ENCODE measurements at places on chromosomes 11 and 22. TPM values are rescaled to one million over a fixed set of nuclear protein-coding genes. Genes with fewer than 3 reads are reported as not detected.
A peak's percentile ranks its signal among the peaks of the same experiment; 100 is the strongest.

GRCh38 chr11:67636962-67637361 is 2.6 kb downstream of the TBX10 start:
- no peak overlapping the region for H3K27ac ChIP-seq
- no peaks in the 10 kb centered on the region for H3K36me3 ChIP-seq
- H3K27me3 ChIP-seq: no peaks in the 10 kb centered on the region
- H3K4me3 ChIP-seq: no peak overlapping the region
- DNase-seq: no peak
- H3K4me1 ChIP-seq: no peaks in the 10 kb centered on the region

DNA sequence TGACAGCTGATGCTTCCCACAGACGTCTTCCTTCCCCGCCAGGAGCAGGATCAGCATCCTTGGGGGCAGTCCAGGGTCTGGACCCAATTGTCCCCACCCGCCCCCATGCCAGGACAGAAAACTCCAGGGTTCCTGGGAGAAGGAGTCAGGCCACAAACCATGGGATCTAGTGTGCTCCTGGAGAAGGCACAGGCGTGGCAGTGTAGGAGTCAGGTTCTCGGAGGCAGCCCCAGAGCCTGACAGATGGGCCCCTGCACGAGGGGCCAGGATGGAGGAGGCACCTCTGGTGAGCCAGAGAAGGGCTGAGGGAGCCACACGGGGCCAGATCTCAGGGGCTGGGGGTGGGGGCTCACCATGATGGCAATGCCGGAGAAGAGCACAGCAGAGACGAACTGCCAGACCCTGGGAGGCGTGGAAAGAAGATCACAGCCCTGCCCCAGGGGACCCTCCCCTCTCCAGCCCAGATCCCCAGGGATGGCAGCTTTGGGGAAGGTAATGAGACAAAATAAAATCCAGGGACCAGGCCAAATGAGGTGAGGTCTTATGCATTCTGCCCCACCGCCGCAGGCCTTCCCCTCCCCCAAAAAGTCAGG is 13.6 kb downstream of the TP53I11 start:
- no peak overlapping the region for H3K27ac ChIP-seq
- no peaks in the 10 kb centered on the region for H3K4me1 ChIP-seq
- H3K36me3 ChIP-seq: no peaks in the 10 kb centered on the region
- no peak overlapping the region for H3K4me3 ChIP-seq
- no peak for DNase-seq

DNA sequence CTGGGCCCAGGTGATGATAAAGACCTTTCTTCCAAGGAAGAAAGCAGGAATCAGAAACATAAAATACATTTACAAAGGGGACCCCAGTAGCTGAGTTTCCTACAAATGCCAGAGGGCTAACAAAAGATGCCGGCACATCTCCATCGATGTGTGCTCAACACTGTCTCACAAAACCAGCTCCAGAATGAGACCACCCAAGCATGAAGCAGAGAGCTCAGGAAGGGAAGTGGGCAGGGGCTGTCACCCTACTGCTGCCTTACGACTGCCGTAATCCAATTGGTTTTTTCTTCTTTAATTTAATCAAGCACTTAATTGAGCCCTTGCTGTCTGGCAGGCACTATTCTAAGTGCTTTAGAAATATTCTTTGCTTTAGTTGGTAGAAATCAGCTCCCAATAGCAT is 26.1 kb downstream of the SMCO4 start:
- no peak for DNase-seq
- H3K27me3 ChIP-seq: no peaks in the 10 kb centered on the region
- H3K27ac ChIP-seq: no peak overlapping the region
- no peak overlapping the region for H3K4me3 ChIP-seq
- H3K4me1 ChIP-seq: no peaks in the 10 kb centered on the region

DNA sequence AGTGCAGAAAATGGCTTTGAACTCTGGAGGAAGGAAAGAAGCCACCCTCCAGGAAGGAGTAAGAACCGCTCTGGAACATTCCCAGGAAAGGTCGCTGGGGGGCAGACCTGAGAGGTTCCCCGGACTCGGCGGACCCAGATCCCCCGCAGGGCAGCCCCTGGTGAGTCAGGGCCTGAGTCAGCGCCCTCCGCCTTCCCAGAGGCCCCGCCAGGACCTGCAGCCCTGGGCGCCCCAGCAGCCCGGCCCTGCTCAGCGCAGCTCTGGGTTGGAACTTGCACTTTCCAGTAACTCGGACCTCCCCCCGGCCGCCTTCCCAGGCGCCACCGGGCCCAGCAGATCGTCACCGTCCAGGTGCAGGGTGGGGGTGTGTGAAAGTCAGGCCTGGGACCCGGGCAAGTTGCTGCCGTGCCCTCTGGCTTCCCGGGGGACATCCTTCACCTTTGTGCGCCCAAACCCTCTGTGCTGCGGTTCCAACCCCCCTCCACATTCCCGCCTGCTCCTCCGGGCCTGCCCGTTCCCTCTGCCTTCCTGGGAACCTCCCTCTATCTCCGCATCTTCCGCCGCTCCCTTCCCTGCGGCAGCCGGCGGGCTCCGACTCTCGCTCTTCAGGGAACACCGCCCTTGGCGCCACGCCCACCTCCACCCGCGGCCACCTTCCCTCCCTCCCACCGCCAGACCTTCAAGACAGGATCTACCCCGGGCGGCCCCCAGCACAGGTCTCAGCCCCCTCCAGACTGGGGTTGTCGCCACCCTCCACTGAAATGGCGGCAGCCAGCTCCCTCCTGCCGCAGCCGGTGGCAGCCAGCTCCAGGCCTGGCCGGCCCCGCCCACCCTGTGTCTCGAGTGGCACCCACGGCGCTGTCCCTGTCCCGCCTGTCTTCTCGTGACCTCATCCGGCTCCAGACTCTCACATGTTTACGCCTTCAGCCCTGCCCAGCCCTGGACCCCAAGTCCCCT is 36.8 kb upstream of the WNT7B start:
- H3K4me3 ChIP-seq: peak overlapping the region; percentile 83
- H3K27me3 ChIP-seq: no peaks in the 10 kb centered on the region
- H3K36me3 ChIP-seq: no peaks in the 10 kb centered on the region
- H3K4me1 ChIP-seq: peaks cover 9% of the 10 kb centered on the region
- peak overlapping the region; percentile 95 for H3K27ac ChIP-seq
- DNase-seq: peak; percentile 84

GRCh38 chr11:56841210-56841810 is 92.8 kb upstream of the OR9G4 start:
- H3K27ac ChIP-seq: no peak overlapping the region
- no peaks in the 10 kb centered on the region for H3K36me3 ChIP-seq
- DNase-seq: no peak
- H3K4me1 ChIP-seq: no peaks in the 10 kb centered on the region

- no peaks in the 10 kb centered on the region for H3K4me1 ChIP-seq
- H3K27me3 ChIP-seq: no peaks in the 10 kb centered on the region
- no peak for DNase-seq
- no peaks in the 10 kb centered on the region for H3K36me3 ChIP-seq
- H3K27ac ChIP-seq: no peak overlapping the region
These were observed 935.9 kb downstream of the JRKL start for GRCh38 chr11:97325693-97326092.

- no peaks in the 10 kb centered on the region for H3K4me1 ChIP-seq
- H3K27ac ChIP-seq: no peak overlapping the region
- no peaks in the 10 kb centered on the region for H3K27me3 ChIP-seq
- DNase-seq: no peak
- H3K36me3 ChIP-seq: no peaks in the 10 kb centered on the region
These were observed 24.7 kb downstream of the IL10RA start for GRCh38 chr11:118010738-118011461.

- no peak for DNase-seq
- H3K4me1 ChIP-seq: peaks cover 15% of the 10 kb centered on the region
- peaks cover 11% of the 10 kb centered on the region for H3K36me3 ChIP-seq
- no peaks in the 10 kb centered on the region for H3K27me3 ChIP-seq
- H3K27ac ChIP-seq: peak overlapping the region; percentile 46
These were observed 6.0 kb downstream of the CNTF start for GRCh38 chr11:58628446-58628845.

- no peak for DNase-seq
- H3K27me3 ChIP-seq: no peaks in the 10 kb centered on the region
- no peaks in the 10 kb centered on the region for H3K4me1 ChIP-seq
These were observed 61.8 kb downstream of the SMIM38 start for GRCh38 chr11:69217276-69218105.

DNA sequence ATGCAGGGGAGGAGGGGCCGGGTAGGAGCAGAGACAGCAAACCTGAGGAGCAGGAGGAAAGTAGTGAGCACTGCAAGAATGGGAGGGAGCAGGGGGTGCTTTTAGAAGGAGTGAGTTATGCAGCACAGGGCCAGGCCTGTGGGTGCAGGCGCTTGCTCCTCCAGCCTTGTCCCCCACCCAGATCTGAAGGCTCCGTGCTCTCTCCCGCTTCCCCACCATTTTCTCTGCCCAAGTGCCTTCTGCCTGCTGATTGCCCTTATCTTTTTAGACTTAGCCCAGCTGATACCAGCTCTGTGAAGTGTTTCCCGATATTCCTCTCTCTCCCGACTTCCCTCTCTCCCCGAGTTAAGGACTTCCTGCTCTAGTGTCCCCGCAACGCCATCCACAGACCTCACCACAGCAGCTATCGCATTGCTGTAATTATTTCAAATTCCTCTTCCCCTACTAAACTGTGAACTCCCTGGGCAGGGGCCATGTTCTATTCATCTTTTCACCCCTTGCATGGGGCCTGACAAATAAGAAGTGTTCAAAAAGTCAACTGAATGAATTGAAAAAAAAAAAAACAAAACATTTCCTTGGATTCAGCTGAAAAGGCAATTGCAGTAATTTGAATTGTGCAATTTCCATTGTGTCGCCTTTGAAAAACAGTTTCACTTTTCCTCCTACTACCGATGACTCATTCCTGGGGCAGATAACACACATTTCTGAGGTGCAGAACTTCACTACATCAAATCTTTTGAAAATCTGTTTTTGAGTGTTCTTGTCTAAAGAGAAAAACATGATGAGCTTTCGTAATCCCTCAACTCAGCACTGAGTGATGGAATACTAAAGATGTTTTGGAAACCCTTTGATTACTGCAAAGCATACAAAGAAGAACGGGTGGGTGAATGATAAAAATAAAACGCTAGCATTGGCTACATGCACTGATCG is 69.7 kb upstream of the BMAL1 start:
- no peaks in the 10 kb centered on the region for H3K36me3 ChIP-seq
- DNase-seq: no peak
- H3K27ac ChIP-seq: no peak overlapping the region
- H3K4me3 ChIP-seq: peak overlapping the region; percentile 74
- H3K27me3 ChIP-seq: no peaks in the 10 kb centered on the region

Gene SAA4
- total RNA-seq: not detected

Gene SERPIND1
- total RNA-seq: not detected

Gene TESMIN
- 2.8 TPM for total RNA-seq

Gene HEPACAM
- total RNA-seq: 1.2 TPM

Gene OR5L1
- total RNA-seq: not detected

Gene PTPN5
- total RNA-seq: 2.2 TPM
